ENCODE measurements at places on chromosomes 16 and 17. TPM values are rescaled to one million over a fixed set of nuclear protein-coding genes. Genes with fewer than 3 reads are reported as not detected.

KRTAP9-4 gene
- not detected for total RNA-seq

DNA sequence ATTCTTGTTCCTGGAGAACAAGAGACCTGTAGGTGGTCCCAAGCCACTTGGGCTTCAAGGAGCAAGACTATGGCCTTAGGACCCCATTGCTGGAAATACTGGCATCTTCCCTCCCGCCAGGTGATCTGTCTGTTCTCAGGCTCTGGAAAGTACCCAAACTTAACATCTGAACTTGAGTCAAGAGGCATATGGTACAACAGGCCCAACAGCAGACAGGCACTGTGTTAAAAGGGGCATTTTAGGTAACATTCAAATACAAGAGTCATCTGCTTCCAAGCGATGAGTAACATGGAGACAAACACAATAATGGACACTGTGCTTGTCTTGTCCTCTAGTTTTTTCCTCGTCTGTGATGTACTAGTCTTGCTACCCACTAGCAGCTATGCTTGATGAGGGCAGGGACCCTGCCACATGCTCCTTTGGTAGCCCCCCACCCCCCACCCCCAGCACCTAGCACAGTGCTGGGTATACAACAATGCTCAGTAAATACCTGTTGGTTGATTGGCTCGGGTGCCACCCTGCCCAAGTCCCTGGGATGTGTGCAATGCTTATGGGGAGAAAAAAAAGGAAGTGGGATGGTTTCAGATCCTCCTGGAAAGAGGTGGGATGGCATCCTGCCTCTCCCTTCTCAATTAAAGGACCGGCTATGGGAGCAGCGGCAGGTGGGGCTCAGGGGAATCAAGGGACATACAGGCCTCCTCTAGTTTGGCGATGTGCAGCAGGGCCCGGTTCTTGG lies 19.4 kb downstream of the CSF3 start:
- no peak for DNase-seq

DNA sequence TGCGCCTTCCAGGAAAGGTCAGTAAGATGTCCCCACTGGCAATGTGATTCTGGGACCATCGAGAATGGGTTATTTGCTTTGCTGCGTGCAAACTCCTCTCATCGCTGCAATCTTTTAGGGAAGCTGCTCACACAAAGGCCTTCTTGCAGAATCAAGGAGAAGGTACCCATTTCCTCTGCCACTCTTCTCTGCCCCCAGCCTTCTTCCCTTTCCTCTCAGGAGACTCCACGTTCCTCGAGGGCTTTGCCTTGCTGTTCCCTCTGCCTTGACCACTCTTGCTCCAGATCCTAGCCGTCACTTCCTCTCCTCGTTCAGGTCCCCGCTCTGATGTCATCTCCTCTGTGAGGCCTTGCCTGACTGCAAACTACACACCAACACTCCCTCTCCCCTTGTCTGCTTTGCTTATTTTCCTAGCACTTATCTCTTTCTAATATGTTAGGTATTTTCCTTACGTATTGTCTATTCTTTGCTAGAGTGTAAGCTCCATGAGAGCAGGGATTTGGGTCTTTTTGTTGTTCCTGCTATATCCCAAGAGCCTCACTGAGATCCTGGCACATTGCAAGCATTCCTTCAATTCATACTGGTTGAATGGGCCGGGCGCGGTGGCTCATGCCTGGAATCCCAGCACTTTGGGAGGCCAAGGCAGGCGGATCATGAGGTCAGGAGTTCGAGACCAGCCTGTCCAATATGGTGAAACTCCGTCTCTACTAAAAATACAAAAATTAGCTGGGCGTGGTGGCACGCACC lies 5.3 kb upstream of the CRK start:
- no peak for DNase-seq

DNA sequence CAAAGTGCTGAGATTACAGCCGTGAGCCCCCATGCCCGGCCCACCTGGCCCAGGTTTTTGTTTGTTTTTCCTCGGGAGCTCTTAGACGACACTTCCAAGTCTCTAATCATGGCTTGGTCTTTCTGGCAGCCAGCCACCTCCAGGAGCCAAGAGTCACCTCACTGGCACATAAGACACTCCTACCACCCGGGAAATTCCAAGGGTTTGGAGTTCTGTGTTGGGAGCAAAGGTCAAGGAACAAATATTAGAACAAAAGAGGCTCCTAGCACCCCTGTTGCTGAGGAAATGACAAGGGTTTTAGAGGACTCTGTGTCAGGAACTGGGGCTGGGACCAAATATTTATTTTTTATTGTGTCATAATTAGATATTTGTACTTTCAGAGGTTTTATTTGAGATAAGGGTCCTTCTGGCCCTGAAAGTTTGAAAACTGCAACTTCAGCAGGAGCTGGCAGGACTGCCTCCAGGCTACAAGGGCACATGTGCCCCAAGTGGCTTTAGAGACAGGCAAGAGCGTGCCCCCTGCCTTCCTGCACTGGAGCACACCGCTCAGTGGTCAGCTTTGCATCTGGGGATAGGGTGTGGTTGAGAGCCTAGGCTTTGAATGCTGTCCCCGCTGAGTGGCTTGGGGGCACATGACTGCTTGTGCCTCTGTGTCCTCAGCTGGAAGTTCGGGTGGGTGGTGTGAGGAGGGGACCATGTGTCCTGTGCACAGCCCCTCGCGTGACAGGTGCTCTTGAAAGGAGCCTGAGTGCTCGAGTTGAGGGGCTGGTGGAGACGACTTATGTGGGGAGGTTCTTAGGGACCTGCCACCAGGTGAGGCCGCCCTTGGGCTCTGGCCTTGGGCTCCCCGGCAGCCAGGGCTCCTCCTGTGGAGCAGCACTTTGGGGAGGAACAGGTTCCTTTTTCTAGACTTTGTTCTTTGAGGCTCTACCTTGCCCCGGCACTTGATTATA lies 29.7 kb downstream of the MGRN1 start:
- no peak for DNase-seq
